C1 segment of cervical spinal cord (tissue), 14 donors: ENCODE measurements at places on chromosomes 6 and 20.

DNA sequence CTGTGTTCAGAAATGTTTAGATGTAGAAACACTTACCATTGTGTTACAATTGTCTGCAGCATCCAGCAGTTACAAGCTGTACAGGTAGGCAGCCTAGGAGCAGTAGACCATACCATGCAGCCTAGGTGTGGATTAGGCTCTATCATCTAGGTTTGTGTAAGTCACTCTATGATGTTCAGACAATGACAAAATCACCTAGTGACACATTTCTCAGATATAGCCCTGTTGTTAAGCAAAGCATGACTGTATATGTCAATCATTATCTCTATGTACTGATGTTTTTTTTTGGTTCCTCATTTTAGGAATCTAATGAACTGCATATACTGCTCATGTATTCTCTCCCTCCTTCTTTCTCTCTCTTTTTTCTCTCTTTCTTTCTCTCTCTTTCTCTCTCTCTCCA is 22.2 kb downstream of the CST8 start:
- DNase-seq, result no peak

DNA sequence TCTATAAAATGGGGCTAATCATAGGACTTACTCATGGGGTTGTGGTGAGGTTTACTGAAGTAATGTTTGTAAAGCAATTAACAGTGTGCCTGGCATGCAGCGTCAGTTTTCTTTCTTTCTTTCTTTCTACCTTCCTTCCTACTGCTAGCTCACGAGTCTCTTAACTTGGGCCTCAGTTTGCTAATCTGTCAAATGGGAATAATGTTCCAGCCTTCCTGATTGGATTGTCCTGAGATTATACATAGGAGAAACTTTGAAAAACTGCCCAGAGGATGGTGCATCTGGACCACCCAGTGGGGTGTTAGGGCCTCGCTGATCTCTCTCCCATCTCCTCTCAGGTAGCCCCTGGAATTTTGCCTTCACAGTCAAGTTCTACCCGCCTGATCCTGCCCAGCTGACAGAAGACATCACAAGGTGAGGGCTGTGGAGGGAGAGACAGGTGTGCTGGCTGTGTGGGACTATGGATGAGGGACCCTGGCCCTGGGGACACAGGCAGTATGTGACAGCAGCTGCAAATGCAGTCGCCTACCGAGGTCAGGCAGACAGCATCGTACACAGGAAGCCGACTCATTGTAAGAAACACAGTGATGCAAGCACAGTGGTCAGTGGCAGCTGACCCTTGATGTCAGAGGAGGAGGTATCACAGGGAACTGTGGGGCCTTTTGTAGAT is 27.5 kb downstream of the EPB41L1 start:
- no peak for DNase-seq

DNA sequence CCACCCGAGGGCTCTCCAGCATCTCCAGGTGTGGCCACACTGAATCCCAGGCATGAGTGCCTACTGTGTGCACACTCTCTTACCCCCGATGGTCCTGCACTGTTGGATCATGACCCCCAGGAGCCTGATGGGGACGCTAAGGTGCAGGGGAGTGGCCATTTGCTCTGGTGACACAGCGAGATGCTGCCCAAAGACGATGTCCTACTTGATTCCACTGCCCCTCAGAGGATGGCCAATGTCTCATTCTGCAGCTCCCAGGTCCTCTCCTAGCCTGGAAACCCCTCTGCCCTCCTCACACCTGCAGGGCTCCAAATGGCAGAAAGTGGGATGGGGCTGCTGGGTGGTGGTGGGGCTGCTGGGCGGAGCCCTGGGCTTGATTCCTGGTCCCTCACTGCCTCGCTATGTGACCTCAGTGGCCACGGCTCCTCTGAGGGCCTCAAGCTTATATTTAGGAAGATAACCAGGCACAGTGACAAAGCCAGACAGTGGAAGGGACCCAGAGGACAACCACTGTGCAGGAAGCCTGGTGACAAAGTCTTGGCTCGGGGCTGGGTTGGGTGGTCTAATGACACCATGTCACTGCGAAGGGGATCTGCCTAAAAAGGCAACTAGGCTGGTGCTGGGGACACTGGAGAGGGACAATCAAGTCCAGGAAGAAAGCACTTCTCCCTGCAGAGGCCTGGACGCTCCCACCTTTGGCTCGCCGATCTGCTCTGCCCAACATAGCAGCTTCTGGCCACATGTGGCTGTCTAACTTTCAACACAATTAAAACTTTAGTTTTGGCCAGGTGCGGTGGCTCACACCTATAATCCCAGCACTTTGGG is 28.4 kb downstream of the TGM2 start:
- DNase-seq, result no peak

GRCh38 chr6:123745895-123746294 is 57.8 kb upstream of the NKAIN2 start:
- DNase-seq, result no peak

- DNase-seq, result no peak
These were observed 4.6 kb downstream of the KCNK5 start for GRCh38 chr6:39224523-39225182.

GRCh38 chr20:31948008-31948407 is 3.8 kb downstream of the PDRG1 start:
- no peak for DNase-seq

DNA sequence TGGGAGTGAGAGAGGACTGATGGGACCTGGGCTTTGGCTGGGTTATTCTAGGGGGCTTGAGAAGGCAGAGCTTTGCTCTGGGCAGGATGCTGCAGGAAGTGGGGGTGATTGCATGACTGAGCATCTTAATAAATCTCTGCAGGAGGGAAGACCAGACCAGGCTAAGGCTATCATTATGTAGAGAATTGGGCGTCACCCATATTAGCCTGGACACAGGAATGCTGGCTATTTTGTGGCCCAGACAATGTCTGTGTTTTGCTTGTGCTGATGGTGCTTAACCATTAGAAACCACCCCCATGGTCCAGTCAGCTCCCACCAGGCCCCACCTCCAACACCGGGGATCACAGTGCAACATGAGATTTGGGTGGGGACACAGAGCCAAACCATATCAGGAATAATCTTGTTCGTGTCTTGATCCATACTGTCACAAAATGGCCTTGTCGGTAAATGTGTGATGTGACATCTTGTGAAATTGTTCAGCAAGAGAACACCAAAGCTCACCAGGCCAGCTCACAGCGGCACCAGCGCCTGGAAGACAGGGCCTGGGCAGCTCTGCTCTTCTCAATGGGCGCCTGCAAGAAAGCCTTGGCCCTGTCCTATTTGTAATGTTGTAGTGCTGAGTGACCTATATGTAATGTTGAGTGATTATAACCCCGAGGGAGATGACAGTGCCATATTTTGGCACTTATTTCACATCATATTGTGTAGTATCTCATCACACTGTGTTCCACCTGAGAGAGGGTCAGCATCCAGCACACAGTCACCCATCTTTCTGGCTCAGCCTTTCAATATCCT is 211.8 kb downstream of the QKI start:
- no peak for DNase-seq

DNA sequence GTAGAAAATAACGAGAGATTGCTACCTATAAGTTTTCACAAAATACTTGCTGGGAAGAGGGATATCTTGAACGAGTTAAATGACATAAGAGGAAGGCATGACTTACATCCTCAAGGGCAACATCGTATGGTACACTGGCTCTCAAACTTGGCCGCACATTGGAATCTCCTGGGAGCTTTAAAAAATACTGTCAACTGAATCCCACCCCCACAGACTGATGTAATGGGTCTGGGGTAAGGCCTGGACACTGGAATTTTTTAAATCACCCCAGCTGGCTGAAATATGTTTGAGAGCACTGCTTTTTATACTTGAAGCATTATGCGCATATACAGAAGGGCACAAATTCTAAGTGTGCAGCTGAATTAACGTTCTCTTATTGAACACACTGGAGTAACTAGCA is 8.0 kb upstream of the TSHZ2 start:
- no peak for DNase-seq

GRCh38 chr20:39829661-39830060 is 859.4 kb downstream of the MAFB start:
- no peak for DNase-seq

GRCh38 chr6:54935739-54936138 is 89.2 kb downstream of the FAM83B start:
- DNase-seq, result no peak
